ENCODE measurements at places on chromosomes 6 and 20. TPM values are rescaled to one million over a fixed set of nuclear protein-coding genes. Genes with fewer than 3 reads are reported as not detected.

The C2 gene
- total RNA-seq = 451 TPM

The ELOVL5 gene
- total RNA-seq = 54.4 TPM

The ISM1 gene
- 3.1 TPM for total RNA-seq

The LAMA4 gene
- 2.8 TPM for total RNA-seq

The PI3 gene
- not detected for total RNA-seq

The KHDRBS2 gene
- not detected for total RNA-seq

The MAFB gene
- total RNA-seq = 35.3 TPM

The QKI gene
- total RNA-seq = 45.2 TPM

The GGTLC1 gene
- not detected for total RNA-seq

The RNF182 gene
- total RNA-seq = 0.05 TPM

The DEFB116 gene
- not detected for total RNA-seq

The RNF114 gene
- 42.6 TPM for total RNA-seq

The SLC22A2 gene
- total RNA-seq = not detected

The CLVS2 gene
- not detected for total RNA-seq

The MMP24 gene
- 0.43 TPM for total RNA-seq

The BHLHE23 gene
- not detected for total RNA-seq

The FNDC11 gene
- not detected for total RNA-seq

The ITPR3 gene
- 1.3 TPM for total RNA-seq

The SMOC2 gene
- 0.68 TPM for total RNA-seq

The TAGAP gene
- 0.45 TPM for total RNA-seq

The STK4 gene
- total RNA-seq = 10.0 TPM

The SNRNP48 gene
- 7.6 TPM for total RNA-seq

The C20orf144 gene
- not detected for total RNA-seq

All from left lobe of liver (tissue), 2 donors.